ENCODE measurements at places on chromosomes 3 and 15.
A peak's percentile ranks its signal among the peaks of the same experiment; 100 is the strongest.

DNA sequence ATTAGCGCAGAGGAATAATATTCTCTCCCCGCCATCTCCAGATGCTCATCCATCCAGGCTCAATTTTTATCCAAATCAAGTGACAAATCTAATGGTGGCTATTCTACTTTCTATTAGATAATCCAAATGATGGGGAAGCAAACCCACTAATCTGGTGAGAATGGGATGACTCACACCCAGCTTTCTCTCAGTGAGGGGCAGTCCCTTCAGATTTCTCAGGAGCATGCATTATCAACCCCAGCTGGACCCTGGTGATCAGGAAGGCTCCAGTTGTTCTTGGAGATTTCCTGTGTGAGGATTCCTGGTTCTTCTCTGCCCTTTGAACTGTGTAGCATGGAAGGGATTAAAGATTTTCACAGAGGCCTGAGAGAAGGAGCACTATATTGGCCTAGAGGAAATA, 358.0 kb downstream of the WDR72 start:
- no peak for DNase-seq

GRCh38 chr3:117485841-117486240, 776.3 kb downstream of the TUSC7 start:
- DNase-seq: no peak

- DNase-seq: peak; percentile 7
Measured at GRCh38 chr15:83372434-83372891, 74.7 kb upstream of the SH3GL3 start.

GRCh38 chr3:141091426-141091825, 40.3 kb downstream of the SPSB4 start:
- no peak for DNase-seq
